NCI-H446 treated with DMSO at 0.1 percent for 48 hours (cell line): ENCODE measurements at places on chromosomes 3 and 15.

DNA sequence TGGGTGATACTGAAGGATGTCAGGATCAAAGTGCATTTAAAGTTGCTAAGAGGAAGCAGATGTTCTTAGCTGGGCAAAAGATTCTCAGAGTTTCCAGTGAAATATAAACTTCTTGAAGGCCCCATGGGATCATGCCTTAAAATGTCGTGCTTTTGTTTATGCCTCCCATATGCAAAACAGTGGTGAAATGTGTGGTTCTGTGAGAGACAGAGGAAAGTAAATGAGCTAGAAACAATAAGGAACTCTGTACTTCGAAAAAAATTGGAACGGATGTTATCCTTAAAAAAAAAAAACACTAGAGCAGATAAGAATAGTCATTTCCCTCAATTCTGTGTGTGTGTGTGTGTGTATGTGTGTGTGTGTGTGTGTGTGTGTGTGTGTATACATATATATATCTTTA lies 497.0 kb upstream of the TBL1XR1 start:
- DNase-seq, result no peak

- no peak for DNase-seq
Observed at GRCh38 chr15:71143373-71144310, 28.4 kb downstream of the THSD4 start.

DNA sequence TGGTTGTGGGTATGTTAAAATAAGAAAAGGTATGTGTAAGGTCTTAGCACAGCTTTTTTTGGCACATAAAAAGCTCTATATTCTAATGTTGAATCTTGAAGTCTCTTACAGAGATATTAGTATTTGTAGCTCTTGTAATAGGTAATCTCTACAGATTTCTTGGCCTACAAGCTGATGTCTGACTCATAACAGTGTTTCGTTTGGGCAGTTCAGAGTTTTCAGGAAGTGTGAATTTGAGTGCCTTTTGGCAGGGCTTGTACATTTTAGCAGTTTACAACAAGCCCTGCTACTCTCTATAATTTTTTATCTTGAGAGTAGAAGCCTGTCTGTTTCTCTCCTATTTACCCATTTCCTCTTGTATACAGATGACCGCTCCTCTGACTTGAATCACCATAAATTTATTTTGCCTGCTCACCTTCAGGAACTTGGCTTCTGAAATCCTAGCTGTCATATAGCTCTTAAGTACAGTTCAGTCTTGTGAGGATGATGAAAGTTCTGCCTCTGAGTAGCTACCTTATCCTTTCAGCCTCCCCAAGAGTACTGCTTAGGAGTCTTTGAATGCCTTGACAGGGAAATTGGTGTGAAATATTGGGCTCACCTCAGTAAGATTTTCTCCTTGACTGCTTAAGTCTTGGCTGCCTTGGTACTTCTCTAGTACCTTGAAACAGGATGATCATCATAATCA lies 419.9 kb upstream of the RARB start:
- peak; percentile 35 for DNase-seq

DNA sequence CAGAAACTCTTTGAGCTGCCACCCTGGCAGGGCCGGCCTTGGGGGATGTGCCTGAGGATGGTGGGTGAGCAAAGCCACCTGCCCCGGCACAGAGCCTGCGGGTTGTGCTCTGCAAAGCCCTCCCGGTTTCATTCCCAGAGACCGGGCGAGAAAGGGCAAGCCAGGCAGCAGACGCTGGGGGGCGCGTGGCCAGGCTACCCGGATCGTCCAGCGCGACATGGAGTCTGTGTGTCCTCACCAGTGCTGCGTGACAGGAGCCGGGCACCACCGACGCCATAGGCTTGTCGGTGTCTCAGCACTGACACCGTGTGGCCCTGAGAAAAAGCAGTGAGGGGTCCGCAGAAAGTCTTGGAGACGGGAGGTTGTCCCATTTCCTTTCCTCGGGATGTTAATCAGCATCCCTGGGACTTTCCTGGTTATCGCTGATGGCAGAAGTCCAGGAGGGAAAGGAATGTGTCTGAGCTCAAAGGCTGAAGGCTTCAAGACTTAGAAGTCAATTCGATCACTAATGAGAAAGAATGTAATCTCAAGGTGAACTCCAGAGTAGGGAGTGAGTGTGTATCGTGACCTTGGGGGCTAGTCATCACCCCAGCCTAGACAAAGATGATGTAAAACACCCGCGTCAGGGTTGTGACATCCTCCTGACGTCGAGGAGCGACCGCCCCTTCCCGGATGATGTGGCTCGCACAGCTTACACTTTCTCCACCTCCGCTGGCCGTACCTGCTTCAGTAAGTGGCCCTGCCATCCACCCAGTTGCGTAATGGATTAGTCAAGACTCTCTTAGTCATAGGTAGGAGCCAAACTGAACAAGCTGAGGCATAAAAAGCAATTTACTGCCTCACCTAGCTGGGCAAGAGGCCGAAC lies 36.3 kb upstream of the PLA2G4E start:
- DNase-seq, result no peak

GRCh38 chr15:90035840-90036230 lies 34.7 kb downstream of the ZNF710 start:
- no peak for DNase-seq

DNA sequence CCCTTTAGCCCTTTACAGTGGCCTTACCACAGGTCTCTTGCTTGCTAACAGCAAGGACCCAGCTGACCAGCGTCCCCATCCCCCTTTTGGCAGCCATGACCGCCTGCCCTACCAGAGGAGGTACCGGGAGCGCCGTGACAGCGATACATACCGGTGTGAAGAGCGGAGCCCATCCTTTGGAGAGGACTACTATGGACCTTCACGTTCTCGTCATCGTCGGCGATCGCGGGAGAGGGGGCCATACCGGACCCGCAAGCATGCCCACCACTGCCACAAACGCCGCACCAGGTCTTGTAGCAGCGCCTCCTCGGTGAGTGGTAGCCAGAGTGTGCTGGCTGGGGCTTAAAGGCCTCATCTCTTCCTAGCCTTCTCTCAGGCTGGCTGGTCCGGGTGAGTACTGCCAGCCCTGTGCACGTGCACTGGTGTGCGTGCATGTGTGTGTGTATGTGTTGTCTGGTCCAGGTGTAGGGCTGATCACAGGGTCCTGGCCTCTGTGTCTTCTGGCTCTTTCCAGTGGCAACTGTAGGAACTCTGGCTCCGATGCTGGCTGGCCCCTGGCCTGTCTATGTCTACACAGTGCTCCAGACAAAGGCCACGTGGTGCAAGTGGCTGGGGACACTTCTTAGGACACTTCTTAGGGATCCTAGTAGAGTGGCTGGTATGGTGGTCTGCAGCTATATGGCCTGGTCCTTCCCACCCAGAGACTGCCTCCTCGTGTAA lies 4.4 kb downstream of the CLK3 start:
- no peak for DNase-seq

GRCh38 chr3:183298701-183299153 lies 45.7 kb downstream of the B3GNT5 start:
- peak; percentile 71 for DNase-seq

- DNase-seq, result no peak
Observed at GRCh38 chr3:75089841-75090240, 475.4 kb upstream of the CNTN3 start.

DNA sequence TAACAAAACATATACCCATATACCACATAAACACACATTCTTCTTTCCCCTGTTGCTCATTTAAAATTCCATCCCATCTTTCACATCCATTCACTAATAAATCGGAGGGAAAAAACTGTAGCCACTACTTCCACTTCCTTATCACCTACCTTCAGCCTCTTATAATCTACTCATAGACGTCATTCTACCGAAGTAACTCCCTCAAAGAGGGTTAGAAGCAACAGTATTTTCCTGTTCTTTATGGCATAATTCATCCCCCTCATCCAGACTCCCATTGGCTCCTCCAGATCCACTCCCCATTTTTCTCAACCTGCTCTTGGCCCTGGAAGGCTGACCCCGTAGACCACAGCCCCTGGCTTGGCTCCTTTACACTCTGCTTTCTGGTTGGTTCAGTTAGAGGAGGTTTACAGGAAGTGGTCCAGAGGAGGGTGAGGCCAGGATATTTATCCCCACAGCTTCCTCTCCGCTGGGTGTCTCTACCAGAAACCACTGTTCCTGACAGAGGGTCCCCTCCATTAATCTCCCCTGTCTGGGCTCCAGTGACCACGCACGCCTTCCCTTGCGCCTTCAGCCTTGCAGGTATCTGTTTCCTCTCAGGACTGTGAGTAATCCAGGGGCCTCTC lies 46.3 kb downstream of the FMN1 start:
- DNase-seq, result no peak
